ENCODE measurements at places on chromosomes 16 and 17. TPM values are rescaled to one million over a fixed set of nuclear protein-coding genes. Genes with fewer than 3 reads are reported as not detected.

DNA sequence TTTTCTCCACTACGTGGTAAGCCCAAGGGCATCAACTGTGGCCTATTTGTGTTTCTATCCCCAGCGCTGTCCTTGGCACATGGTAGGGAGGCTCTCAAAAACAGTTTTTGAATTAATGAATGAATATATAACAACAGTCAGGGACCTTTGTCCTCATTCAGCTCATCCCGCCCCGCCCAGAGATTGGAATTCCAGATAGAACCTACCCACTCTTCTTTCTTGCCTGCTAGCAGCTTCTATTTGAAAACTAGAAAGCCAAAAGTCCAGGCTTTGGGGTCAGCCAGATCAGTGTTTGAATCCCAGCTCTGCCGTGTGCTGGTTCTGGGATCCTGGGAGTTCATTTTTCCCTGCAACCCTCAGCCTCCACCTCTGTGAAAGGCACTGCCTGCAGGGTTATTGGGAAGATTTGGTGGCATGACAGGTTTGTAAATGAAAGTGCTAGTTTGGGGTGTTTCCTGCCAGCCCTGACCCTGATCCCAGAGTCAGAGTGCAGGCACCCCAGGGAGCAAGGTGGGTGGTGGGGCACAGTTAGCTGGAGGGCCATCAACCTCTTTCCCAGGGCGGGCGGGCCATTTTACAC is 4.5 kb downstream of the NHERF1 start:
- no peak for DNase-seq

KRTAP1-4 gene
- total RNA-seq = not detected

EVPLL gene
- total RNA-seq = 0.18 TPM

GRCh38 chr17:33905338-33905800 is 349.7 kb upstream of the CCL2 start:
- no peak for DNase-seq

GRCh38 chr16:10942352-10943063 is at the start of gene DEXI:
Gene DEXI (minus strand): TSS chr16:10942468. CDS start chr16:10942005, 463 bp downstream.
- DNase-seq = peak; percentile 94

All from activated T-cell treated with anti-CD3 and anti-CD28 coated beads, Interleukin-2, amount 50 U/mL, for 4 hours (primary cell).